ENCODE measurements at places on chromosomes 7 and 10.

GRCh38 chr10:43125274-43125845 is 12.9 kb upstream of the CSGALNACT2 start:
- no peak for DNase-seq

GRCh38 chr7:39453743-39454355 is 112.4 kb upstream of the YAE1 start:
- DNase-seq, result peak; percentile 31

DNA sequence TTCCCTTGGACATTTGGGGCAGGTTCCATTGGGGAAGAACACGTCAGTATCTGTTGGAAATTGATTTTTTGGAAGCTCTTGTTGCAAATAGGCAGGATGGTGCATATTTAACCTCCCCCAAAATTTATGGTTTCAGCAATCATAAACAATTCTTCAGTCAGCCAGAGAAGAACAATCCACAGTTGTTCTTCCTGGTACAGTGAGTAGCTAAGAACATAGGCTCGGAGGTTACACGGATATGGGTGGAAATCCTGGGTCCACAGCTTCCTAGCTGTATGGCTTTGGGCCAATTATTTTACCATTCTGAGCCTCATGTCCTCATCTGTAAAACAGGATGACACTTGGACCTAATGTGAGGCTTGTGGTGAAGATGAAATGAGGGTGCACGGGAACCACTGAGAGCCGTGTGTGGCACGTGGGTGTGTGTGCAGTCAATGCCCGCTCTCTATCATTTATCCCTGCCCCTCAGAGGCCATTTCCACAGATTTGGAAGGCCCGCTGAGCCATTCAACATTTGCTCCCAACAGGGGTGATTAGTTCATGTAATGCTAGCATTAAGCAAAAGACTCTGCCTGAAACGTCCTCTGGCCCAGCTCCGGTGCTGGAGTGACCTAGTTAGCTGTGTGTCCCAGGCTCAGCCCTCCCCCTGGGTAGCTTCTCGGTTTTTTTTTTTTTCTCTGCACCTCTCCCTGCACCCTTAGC is 9.7 kb downstream of the CAMK1D start:
- DNase-seq, result no peak

- no peak for DNase-seq
Observed at GRCh38 chr7:136131304-136131630, 154.1 kb upstream of the MTPN start.
